ENCODE measurements at places on chromosomes 6 and 20. TPM values are rescaled to one million over a fixed set of nuclear protein-coding genes. Genes with fewer than 3 reads are reported as not detected.

CDH26 gene
- total RNA-seq: 0.12 TPM

TCP11 gene
- total RNA-seq: 0.13 TPM

SEL1L2 gene
- not detected for total RNA-seq

OR2J2 gene
- not detected for total RNA-seq

RBM39 gene
- total RNA-seq: 324 TPM

THBS2 gene
- 1,212 TPM for total RNA-seq

CABLES2 gene
- total RNA-seq: 0.66 TPM

F13A1 gene
- not detected for total RNA-seq

RIPOR2 gene
- 5.4 TPM for total RNA-seq

MMP24 gene
- 0.53 TPM for total RNA-seq

UST gene
- 32.4 TPM for total RNA-seq

ZBP1 gene
- not detected for total RNA-seq

KCNB1 gene
- total RNA-seq: under 0.01 TPM

All from aortic smooth muscle cell (primary cell).